ENCODE measurements at places on chromosomes 2 and 18. TPM values are rescaled to one million over a fixed set of nuclear protein-coding genes. Genes with fewer than 3 reads are reported as not detected.

CDK5R2 gene
- not detected for total RNA-seq

REG3G gene
- not detected for total RNA-seq

- no peak for DNase-seq
Observed at GRCh38 chr2:190497428-190497827, 37.1 kb downstream of the NEMP2 start.

GRCh38 chr18:31225668-31226067 is 63.0 kb upstream of the DSC1 start:
- no peak for DNase-seq

DNA sequence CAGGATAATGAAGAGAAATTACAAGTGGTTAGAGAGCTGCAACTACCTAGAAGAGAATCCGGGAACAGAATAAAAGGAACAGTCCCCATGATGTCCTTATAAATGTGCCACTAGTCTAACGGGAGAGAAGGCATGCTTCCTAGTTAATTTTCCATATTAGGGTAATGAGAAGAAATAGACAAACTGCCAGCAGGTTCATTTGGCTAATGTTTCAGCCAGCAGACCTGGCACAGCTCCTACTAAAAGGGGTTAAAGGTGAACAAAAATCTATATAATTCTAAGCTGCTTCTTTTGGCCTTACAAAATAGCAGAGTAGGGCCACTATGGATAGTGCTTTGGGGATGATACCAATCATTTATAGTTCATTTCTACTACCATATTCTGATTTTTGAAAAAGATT is 845.3 kb upstream of the GCFC2 start:
- no peak for DNase-seq

DNA sequence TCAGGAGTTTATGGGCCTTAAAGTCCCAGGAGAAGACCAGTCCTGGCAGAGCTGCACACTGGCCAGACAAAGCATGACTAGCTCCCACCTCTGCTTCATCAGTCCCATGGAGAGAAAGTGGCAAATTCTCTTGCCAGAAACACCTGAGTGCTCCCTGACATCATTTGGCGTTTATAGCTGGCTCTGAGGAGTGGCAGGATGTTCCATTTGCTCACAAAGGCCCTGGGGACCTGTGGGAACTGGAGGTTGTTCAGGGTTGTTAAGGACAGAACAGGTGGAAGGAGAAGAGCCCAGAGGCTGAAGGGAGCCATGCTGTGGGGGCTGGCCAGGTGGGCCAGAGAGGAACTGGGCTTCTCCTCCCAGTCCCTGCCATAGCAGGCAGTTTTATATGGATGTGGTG is 56.1 kb downstream of the RPL37A start:
- no peak for DNase-seq

DNA sequence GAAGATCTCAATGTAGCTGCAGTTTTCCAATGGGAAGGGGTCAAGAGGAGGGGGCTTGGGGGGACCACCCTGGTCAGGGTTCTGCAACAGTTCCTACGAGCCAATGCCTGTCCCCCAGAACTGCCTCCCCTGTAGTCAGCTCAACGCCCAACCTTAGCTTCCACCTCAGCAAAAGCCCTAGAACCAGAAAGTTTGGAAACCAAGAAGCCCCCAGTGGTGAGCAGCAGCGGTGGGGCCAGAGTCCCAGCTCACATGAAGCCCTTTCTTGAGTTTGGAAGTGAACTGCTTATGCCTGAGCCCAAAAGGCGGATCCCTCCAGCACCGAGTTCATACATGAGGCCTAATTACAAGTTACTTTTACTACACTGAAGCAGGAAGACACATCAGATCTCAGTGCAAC is 162.4 kb downstream of the HDAC4 start:
- DNase-seq, result no peak

GRCh38 chr2:99953750-99954149 is 188.6 kb downstream of the AFF3 start:
- DNase-seq, result no peak

DNA sequence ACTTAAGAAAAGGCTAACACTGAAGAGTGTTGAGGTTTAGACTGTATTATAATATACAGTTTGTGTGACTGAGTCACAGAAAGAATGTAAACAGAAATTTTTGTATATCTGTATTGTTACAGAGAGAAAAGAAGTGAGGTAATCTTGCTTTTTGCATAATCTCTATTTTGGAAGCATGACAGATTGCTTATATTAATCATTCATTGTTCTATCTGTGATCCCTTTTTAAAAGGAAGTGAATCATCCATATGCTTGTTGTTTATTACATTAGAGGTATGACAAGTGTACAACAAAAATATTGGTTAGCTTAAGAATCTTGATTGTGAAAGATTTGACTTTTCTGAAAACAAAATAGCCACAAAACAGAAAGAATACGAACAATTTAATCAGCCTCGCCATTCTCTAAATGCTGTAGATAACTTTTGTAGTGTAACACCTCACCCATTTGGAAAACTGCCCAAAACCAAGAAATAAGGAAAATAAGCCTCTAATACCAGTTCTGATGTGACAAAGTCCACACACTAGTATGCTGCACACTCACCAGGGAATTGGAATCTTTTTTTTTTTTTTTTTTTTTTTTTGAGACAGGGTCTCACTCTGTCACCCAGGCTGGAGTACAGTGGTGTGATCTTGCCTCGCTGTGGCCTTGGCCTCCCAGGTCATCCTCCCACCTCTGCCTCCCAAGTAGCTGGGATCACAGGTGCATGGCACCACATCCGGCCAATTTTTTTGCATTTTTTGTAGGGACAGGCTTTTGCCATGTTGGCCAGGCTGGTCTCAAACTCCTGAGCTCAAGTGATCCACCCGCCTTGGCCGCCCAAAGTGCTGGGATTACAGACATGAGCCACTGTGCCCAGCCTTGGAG is 91.5 kb upstream of the LPIN2 start:
- DNase-seq, result no peak

- no peak for DNase-seq
Observed at GRCh38 chr18:30712383-30712782, 330.2 kb downstream of the DSC3 start.

Data from activated naive CD8-positive, alpha-beta T cell treated with anti-CD3 and anti-CD28 coated beads, Interleukin-2, amount 10 ng/mL, durations not matched to agents 7 days and 5 days (primary cell).